Activated CD8-positive, alpha-beta memory T cell treated with anti-CD3 and anti-CD28 coated beads for 1 hour (primary cell): ENCODE measurements at places on chromosomes 1 and 21.

- DNase-seq: no peak
These were observed 485 bp downstream of the SIPA1L2 start for GRCh38 chr1:232629250-232630046.

GRCh38 chr1:154788110-154788870 is 81.8 kb downstream of the KCNN3 start:
- DNase-seq: no peak

DNA sequence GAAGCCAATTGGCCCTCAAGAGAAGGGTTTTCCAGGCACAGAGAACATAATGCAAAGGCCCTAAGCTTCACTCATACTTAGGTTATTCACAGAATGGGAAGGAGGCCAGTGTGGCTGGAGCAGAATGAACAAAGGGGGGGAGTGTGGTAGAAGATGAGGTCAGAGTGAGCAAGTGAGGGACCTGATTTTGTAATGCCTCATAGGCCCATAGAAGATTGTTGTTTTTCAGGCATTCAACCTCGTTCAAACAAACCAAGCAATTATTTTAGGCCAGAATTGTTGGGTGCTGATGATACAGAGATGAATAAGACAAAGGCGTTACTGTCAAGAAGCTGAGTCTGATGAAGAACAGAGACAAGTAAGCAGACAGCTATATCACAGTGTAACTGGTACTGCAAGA is 54.5 kb upstream of the RAP1A start:
- no peak for DNase-seq

- DNase-seq: no peak
These were observed 90.8 kb upstream of the ERRFI1 start for GRCh38 chr1:8116894-8117264.

DNA sequence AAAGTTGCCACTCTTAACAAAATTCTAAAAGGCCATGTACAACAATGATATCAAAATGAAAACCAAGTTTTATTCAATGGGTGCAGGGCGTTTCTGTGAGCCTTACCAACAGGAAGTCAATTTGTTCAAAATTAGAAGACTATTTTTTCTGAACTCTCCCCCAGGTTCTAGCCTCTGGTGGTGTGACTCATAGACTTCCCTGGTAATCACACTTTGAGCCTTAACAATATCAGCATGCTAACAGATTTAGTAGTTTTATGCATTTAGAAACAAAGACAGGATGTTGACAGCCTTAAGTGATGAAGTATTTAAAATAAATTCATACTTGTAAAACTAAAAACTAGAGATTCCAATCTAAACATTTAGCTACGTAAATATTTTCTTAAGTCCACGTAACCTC is 88.4 kb downstream of the LRRC8C start:
- DNase-seq: no peak

DNA sequence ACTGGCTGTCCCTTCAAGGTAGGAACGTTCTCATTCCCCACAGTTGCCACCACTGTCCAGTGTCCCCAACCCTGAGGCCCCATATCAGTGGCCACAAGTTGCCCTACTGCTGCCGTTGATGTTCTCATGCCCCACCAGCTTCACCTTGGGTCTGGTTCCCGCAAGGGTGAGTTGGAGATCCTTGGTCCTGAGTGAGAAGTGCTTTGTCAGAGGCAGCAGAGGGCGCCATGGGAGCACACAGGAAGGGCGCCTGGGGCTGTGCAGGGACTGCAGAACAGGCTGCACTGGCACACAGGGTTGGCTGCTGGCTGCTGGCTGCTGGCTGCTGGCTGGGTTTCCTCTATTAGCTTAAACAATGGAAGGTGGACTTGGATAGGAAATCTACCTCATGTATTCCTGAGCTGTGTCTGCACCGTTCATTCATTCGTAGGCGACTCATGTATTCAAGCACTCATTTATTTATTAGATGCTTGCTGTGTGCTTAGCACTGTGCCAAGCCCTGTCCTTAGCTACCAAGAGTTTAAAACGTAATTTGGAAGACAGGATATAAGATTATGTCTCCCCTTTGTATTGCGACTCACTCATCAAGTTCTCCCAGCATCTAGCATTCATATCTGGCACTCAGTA is 2.1 kb upstream of the S100A9 start:
- DNase-seq: no peak

DNA sequence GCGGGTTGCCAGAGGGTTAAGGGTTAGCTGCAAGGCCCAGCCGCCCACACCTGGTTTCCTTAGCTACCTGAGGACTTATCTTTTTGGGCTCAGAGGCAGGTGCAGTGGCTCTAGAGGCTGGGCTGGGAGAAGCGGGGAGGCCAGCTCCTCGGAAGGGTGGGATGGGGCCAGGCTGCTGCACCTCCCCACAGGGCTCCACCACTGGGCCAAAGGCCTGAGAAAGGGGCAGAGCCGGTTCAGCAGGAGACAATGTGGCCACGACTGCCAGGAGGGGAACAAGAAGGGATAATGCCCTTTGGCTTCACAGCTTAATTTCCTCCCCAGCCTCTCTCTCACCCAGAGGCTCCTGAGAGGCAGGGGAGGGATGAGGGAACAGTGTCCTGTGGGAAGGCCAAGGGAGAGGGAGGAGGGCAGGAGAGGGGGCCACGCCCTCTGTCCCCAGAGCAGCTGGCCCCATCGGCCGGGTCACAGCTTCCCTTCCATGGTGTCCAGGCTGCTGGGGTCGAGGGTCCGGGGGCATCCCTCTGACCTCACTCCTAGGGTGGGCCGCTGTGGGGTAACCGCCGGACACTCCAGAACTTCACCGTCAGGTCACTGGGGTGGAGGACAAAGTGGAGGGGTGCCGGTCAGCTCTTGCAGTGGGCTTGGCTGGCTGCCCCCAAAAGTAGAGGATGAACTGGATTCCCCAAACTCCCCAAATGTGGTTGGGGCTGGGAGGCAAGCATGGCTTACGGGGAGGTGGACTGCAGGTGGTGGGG is 50.4 kb downstream of the KIF21B start:
- no peak for DNase-seq

- no peak for DNase-seq
These were observed 52.6 kb downstream of the OLIG1 start for GRCh38 chr21:33122507-33122906.

GRCh38 chr1:210397681-210398080 is 69.0 kb downstream of the HHAT start:
- no peak for DNase-seq

DNA sequence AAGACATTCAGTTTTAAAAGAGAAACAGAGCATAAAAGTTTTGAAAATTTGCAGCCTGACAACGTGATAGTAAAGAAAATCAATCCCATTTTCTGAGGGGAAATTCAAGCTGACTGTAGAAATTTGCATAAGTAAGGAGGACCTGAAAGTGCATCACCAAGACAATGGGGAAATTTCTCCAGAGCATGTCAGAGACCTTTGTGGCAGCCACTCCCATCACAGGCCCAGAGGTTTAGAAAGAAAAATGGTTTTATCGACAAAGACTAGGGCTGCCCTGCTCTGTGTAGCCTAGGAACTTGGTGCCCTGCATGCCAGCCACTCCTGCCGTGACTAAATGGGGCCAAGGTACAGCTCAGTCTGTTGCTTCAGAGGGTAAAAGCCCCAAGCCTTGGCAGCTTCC is 1640.2 kb upstream of the PRMT6 start:
- DNase-seq: no peak
